Mammary epithelial cell (primary cell): ENCODE measurements at places on chromosomes 2 and 18.
A peak's percentile ranks its signal among the peaks of the same experiment; 100 is the strongest.

DNA sequence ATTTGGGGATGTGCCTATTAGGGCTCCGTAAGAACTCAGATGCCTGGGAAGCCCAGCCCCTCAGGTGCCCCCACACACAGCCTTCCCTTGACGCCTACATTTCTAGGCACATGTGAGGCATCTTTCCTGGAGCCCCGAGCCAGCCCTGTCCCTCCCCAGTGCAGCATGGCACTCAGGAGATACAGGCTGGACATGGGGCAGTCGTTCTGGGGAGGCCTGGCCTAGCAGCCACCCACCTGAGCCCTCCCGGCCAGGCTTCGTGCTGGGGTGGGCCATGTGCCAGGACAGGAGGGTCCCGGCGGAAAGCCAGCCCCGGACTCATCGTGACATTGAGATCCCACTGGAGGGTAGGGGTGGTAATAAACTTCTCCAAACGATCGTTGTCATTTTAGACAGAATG, 15.2 kb downstream of the BOK start:
- no peak for DNase-seq

DNA sequence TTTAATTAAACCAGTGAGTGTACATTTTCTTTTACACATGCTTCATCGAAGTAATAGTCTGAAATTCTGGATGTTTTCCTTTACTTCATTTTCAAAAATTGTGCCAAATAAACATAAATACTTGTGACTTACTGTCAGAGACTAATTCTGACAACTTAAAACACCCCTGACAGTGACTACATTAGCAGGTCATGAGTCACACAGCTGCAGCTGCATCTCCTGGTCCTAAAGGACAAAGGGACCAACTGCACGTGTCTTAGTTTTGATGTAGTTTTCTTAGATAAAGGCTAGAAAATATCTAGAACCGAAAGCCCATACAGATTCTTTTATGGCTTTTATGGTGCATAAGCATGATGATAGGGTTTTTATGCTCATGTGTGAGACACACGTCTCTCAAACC, 29.6 kb upstream of the DSC3 start:
- DNase-seq, result no peak

- DNase-seq, result no peak
These were observed 150.0 kb upstream of the AGAP1 start for GRCh38 chr2:235343869-235344268.

GRCh38 chr18:37265382-37265781, 300.2 kb downstream of the CELF4 start:
- no peak for DNase-seq

- no peak for DNase-seq
These were observed 53.9 kb downstream of the MYO7B start for GRCh38 chr2:127589358-127589757.

DNA sequence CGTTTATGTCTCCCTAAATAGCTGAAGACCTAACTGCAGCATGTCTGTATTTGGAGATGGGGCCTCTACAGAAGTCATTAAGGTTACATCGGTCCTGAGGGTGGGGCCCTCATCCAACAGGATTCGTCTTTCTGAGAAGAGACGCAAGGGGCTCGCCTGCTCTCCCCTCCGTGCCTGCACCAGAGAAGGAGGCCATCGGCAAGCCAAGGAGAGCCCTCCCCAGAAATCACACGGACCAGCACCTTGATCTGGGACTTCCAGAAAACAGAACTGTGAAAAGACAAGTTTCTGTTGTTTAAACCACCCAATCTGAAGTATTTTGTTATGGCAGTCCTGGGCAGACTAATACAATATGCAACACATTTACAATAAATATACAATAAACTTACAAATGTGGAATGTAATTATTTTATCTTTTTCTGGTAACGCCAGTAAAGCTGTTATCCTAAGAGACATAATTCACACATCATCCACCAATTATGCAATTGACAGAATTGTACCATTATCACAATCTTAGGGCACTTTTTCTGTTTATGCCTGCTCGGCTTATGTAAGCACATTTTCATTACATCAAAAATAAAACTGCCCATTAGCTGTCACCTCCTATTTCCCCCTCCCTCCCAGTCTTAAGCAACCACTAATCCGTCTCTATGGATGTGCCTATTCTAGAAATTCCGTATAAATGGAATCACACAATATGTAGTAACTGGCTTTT, 6.1 kb downstream of the HSBP1L1 start:
- DNase-seq, result no peak

GRCh38 chr2:149063177-149063576, 24.7 kb downstream of the LYPD6B start:
- no peak for DNase-seq

- peak; percentile 54 for DNase-seq
These were observed 11.4 kb upstream of the ALPI start for GRCh38 chr2:232444409-232445148.

GRCh38 chr2:85933753-85934594, 45.2 kb upstream of the ST3GAL5 start:
- peak; percentile 74 for DNase-seq

DNA sequence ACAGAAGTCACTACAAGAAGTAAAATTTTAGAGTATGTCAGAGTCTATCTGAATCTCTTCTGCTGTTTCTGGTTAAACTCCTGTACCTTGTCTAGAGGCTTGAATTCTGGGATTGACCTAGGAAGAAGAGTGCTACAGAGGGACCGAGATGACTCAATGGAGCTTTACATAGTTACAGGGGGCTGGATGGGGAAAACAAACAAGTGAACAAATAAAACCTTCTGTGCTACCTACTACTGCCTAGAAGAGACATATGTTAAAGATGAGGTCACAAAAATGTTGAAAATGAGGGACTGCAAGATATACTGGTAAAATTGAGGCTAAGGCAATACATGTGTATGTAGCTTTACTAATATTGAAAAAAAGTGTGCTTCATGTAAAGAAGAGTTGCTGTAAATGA, 265.4 kb upstream of the TFPI start:
- no peak for DNase-seq

GRCh38 chr2:169034984-169035544, 3.9 kb upstream of the ABCB11 start:
- no peak for DNase-seq

DNA sequence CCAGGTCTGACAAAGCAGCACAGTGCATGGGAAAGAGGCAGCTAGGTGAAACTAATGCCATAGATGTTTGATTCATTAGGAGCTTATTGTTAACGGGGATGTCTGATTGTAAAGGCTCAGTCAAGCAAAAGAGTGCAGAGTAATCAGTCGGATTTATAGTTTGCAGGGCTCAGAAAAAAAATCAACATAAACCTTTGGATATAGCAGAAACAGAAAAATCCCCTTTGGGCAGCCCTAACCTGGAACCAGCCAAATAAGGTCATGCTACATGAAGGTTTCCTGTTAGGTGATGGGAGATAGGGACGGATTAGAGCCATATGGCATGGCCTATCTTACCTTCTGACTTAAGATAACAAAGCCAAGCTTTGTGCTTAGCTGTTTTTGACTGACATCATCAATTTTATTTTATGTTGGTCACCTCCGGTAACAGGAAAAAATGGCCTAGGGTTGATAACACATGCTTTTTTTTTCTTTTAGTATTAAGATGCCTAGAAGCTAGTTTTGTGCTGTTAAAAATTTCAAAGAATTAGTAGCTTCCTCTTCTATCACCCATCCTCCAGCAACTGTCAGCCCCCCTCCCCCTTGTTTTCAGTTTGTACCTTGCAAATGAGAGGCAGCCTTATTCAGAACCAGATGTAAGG, 60.7 kb upstream of the ZEB2 start:
- no peak for DNase-seq

GRCh38 chr2:43191947-43192516, 34.4 kb downstream of the ZFP36L2 start:
- no peak for DNase-seq

DNA sequence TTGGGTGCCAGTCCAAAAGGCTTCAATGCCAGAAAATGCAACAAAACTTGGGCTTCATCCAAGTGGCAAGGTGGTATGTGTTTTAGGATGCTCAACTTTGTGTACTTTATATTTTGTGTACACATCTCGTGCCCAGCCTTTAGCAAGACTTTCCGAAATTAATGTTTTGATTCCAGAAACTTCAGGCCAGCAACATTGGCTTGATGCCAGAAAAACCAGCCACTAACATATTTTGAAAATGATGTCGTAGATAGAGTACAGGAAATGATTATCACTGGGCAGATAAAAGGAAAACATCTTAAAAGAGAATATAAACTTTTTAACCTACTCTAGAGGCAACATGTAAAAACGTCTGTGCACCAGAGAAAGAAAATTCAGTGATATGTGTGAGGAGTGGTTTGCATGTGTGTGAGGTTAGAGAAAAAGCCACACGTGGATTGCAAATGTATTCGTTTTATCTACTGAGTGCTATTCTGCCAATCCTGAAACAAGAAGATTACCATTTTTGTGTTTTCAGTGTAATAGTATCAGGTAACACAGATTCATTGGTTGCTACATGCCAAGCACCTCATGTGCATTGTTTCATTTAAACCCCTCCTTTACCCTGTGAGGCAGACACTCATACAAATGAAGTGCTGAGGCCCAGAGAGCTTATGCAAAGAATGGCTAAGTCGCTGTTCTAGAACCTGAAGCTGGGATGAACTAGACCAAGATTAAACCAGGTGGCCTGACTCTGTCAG, 264.8 kb downstream of the C1D start:
- DNase-seq, result peak; percentile 2

DNA sequence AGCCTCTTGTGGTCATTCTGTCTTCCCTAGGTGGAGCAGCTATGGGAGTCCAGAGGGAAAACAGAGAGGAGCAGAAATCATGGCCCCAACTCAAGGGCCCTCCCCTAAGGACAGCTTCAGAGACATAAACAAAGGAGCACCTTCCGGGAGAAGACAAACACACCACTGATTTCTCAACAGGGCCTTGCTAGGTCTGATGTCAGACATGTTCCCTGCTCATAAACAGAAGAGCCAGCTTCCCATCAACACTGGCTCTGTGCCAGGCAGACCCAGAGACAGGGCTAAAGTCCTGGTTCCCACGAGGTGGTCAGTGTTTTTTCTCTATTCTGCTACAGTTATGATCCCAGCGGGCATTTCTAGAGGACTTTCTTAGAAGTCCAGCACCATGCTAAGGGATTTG, 19.3 kb downstream of the CXCR2 start:
- DNase-seq, result no peak

- DNase-seq, result no peak
These were observed 1.9 kb downstream of the CHRNG start for GRCh38 chr2:232541195-232541960.

DNA sequence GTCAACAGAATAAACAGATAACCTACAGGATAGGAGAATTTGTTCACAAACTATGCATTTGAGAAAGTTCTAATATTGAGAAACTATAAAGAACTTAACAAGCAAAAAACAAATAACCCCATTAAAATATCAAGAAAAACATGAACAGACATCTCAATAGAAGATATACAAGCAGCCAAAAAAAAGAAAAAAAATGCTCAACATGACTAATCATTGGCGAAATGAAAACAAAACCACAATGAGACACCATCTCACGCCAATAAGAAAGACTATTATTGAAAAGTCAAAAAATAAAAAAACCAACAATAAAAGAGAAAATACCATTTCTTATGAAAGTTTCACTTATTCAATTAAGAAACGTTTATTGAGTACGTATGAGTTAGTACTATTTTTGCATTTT, 800.5 kb downstream of the CBLN2 start:
- no peak for DNase-seq

DNA sequence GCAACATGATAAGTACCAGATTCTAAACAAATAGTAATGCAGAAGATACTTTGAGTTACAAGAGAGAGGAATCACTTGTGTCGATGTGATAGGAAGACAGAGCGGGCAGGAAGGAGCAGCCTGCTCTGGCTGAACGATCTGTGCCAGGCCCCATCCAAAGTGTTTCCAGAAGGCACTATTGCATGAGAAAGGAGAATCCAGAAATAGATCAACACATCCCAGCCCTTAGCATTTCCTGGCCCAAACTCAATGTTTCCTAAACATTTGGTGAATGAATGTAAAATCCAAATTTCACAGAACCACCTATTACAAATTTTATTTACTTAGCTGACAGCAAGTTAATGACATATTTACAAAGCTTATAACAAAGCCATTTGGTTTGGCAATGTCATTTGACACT, 257.2 kb downstream of the TXNL1 start:
- no peak for DNase-seq

DNA sequence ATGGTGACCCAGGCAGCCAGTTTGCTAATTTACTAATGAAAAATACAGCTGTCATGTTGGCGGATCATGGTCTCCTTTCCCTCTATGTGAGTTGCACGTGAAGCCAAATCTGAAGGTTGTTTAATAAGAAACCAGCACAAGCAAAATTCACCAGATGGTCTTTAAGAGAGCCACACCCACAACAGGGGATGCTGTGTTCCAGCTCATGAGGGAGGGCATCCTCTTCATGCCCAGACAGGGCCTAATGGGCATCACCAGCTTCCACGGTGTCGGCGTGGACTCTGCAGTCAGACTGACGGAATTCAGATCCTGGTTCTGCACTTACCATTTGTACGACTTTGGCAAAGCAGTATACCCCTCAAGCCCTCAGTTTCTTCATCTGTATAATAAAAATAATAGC, 39.9 kb downstream of the TMEM247 start:
- DNase-seq, result no peak

DNA sequence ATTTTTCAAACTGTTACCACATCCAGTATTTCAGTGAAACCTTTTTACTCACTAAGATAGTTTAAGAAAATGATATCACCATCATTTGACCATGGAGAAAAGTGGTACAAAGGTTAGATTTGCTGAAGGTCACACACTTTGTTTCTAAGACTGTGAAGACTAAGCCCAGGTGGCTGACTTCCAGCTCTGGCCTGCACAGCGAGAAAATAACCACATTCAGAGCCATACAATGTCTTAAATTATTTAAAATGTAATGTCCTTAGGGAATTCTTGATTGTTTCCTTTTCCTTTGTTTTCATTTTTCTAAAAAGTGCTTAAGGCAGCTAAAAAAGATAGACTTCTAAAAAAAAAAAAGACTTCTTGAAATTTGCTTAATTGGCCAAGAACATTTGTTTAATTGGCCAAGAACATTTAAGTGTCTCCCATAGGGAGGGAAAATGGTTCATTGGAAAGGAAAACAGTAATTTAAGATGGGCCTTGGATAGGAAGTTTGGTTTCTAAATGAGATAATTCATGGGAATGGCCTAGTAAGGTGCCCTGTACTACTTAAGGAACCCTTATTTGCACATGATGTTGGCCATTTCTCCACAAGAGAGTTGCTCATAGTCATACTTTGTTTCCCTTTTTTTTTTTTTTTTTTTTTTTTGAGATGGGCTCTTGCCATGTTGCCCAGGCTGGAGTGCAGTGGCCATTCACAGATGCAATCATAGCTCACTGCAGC, 45.2 kb downstream of the CYP1B1 start:
- DNase-seq, result no peak

DNA sequence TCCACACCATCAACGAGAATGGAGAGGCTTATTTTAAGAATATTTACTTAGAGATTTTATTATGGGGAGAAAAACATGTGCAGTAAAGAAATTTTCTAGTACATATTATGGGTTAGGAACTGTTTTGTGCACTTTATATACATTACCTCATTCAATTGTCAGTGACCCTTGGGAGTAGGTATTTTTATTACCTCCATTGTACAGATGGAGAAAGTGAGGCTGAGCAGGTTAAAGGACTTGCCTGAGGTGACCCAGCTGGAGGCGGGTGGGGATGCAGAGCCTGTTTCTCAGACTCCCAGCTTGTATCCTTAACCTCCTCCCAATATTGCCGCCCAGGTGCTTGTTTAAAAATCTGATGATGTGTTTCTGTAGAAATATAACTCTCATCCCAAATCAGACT, 356.7 kb downstream of the HRH4 start:
- DNase-seq, result no peak
